Brain microvascular endothelial cell (primary cell): ENCODE measurements at places on chromosomes 12 and 14.

GRCh38 chr14:71583194-71583593 is 349.0 kb upstream of the RGS6 start:
- peak; percentile 25 for DNase-seq

DNA sequence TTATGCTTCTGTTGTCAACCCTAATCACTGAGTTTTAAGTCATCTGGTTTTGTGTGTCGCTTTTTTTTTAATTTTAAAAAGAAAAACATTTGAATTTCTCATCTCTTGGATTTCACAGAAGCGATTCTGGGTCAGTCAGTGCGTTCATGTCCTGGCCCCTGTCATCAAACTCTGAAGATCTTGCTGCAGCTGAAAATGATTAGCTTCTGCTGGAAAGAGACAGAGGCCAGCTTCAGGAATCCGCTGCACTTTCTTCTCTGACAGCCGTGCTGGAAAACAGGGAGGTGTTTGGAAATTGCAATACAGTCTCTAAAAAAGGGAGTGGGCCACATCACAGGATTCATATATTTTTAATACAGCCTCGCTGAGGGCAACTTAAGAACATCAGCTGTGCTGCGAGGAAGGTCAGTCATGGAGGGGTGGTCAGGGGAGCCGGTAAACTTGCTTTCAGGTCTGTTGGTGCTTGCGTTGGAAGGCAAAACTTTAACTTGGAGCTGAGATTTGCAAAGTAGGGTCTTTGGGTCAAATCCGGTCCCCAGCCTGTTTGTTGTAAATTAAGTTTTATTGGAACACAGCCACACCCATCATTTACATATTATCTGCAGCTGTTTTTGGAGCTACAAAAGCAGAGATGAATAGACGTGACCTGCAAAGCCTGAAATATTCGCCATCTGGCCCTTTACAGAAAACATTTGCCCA is 190.8 kb downstream of the AACS start:
- DNase-seq, result no peak

GRCh38 chr12:69884386-69884785 is 59.4 kb downstream of the MYRFL start:
- no peak for DNase-seq

GRCh38 chr12:53506450-53506785 is 866 bp downstream of the NPFF start:
- no peak for DNase-seq

DNA sequence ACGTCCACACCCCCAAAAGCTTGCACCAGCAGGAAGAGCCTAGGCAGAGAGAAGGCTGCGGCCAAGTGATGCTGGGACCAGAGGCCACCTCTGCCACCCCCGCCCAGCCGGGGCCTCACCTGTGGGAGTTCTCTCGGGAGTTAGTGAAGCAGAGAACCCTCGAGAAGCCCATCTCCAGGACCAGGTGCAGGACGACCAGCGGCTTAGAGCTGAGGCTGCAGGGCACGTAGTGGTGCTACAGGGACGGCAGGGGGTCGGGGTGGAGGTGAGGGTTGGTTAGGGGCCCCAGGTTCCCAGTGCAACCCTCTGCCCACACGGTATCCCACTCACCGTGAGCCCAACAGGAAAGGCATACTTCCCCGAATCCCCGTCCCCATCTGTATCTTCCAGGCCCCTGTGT is 3.6 kb downstream of the DDX51 start:
- no peak for DNase-seq

- no peak for DNase-seq
Measured at GRCh38 chr12:4169959-4170358, 103.6 kb upstream of the CCND2 start.

DNA sequence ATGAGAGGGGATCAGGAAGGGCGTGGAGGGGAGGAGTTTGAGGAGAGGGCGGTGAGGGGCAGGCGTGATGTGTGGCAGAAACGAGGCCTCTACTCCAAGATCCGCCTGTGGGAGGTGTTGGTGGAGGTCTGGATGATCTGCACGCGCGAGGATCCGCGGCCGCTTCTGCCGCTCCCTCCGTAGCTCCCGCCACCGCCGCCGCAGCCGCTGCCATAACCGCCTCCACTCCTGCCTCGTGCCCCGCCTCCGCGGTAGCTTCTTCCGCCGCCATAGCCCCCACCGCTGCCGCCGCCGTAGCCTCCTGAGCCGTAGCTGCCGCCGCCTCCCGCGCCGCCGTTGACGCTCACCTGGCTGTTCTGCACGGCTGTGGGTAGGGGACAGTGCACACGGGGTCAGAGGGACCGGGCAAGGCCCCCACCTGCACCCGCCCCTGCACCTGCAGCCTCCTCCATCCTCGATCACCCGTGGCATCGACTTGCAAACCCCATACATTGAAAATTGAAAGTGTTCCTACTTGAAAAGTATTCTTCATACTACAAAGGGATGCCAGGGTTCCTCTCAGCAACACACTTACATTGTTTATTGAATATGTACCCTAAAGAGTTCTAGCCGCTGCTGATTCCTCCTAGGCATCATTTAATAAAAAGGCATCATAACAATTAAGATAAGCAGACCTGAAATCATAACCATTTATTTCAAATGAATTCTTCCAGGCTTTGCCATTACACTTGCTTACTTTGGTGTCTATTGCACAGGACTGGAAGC is 11.1 kb upstream of the KRT1 start:
- no peak for DNase-seq

DNA sequence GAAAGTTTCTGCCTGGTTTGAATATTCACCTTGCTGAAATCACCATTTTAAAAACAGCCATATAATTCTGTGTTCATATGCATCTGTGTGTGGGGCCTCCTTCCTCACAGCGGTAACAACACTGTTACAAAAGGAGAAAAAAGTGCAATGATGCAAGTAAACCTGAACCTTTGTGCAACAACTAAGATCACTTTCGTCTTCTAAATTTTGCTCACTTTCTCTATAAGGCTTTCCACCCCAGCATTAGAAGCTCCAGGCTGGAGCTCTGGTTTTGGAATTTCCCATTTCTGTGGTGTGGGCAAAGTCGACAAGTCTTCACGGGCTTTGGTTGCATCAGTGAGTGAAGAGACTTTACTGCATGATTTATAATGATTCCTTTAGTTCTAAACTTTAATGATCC is 18.4 kb downstream of the FGD6 start:
- DNase-seq, result no peak
